ENCODE measurements at places on chromosomes 4 and X.

DNA sequence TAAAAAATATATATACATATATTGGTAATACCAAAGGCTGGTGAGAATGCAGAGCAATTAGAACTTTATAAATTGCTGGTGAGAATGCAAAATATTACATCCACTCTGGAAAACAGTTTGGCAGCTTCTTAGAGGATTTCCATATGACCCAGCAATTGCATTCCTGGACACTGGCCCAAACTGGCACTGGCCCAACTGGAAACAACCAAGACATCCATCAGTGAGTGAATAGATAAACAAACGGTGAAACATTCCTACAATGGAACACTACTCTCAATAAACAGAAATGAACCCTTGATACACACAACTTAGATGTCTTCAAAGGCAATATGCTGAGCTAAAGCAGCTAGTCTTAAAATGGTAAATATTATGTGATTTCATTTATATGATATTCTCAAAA is 524.2 kb downstream of the IQCM start:
- DNase-seq = no peak

GRCh38 chr4:59597536-59598329 is 1602.4 kb upstream of the ADGRL3 start:
- no peak for DNase-seq

DNA sequence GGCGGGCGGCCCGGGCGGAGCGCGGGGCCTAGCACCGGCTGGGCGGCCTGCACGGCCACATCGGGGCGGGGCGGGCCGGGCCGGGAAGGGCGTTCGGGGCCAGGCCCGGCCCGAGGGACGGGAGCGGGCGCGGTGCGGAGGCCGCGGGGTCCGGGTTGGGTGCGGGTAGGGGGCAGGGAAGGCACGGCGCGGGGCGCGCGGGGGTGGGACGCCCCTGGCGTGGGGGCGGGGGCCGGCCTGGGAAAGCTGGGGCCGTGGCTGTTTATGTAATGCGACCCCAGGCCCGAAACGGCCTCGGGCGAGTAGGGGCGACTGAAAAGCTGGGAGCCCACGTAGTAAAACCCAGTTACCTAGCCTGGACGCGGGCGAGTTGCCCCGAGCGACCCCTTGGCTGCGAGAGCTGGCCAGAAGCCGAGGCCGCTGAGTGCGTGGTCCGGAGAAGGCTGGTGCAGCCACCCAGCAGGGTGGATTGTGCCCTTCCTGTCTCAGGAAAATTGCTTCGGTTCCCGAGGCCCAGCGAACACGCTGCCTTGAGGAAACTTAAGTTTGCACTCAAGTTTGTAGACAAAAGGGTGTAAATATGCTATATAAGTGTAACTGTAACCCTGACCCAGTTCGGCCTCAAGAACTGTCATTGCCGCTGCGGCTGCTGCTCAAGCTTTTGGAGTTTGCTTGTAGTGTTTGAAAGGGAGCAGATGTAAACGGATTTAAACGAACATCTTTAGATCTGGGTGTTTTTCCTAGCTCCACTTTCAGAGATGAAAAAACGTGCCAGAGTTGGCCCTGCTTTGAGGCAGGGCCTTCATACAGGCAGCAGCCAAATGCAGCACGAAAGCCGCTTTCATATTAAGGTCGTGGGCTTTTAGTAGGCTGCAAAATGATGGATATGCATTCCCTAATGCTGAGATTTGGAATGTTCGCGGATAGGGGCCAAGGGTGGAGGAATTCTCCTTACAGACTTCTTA is 674 bp downstream of the SEC24B start:
- no peak for DNase-seq

GRCh38 chr4:130851932-130852331 is 1756.0 kb downstream of the C4orf33 start:
- DNase-seq = no peak

DNA sequence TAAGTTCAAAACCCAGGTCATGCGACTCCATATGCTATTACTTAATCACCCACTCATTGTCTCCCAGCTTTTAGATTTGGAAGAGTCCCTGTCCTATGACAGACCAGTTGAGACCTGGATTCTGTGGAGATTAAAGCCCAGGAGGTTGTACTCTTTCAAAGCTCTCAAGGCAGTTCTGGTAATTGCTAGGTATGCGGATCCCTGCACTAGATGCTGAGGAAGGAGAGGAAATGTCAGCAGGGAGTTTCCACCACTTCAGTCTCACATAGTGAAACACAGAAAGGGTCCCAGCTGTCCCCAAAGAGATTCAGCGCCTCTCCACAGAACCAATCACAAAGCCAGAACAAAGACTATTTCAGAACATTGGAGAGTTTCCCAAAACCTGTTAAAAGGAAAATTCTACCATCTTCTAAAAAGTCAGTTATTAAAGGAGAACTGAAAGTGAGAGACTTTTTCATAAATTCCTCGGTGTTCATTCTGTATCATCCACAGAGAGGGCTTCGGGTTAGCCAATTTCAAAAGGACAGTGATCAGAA is 53.4 kb downstream of the IRF2 start:
- DNase-seq = no peak

- DNase-seq = no peak
These were observed 377.5 kb downstream of the KCNIP4 start for GRCh38 chr4:21571100-21571499.

Measured in activated gamma-delta T cell treated with anti-CD3 and anti-CD28 coated beads, Interleukin-2, amount 50 U/mL, for 16 hours (primary cell).